ENCODE measurements at places on chromosomes 6 and 20.
A peak's percentile ranks its signal among the peaks of the same experiment; 100 is the strongest.

DNA sequence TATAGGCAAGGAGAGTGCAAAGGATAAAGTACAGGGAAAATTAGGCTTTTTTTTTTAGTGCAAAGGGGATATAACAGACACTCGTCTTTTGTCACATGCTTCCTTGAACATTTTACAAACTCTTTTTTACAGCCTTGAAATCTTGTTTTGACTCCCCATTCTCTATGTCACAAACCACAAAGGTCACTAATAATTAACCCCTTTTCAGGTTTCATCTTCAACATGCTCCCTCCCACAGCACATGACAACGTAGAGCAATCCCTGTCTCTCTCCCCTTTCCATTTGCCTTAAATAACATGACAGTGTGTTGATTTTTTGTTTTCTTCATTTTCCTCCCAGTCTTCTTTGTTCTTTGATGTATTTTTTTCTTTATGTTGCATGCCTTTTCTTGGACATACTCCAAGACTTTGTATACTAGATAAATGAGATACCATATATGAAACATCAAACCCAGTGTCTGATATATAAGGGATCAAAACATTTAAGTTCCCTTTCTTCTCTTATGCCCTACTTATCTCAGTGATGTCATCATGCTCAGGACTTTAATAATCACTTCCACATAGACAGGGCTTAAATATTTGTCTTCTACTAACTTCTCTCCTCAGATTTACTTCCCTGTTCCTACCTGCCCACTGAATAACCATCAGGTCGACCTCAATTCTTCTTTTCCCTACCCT, 378.7 kb upstream of the HSF2 start:
- DNase-seq, result no peak

DNA sequence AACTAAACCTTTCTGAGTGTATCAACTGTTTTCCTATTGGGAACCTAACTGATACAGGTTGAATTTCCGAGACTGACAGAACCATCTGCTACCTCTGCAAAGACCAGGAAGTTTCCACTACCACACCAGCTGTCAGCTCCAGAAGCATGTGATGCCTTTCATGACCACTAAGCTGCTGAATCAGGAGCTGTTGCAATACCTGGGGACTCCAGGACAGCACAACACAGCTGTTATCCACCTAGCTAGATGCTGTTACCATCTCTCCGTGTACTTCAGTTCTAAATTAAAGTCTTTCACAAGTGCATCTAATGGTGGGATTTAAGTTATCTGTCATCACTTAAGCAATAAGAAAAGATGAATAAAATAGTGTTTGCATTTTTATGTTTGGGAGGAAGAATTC, 158.2 kb upstream of the IMPG1 start:
- no peak for DNase-seq

- peak; percentile 79 for DNase-seq
These were observed 39.3 kb upstream of the OSTM1 start for GRCh38 chr6:108113557-108114519.

- no peak for DNase-seq
These were observed at the start of gene SLC22A1 for GRCh38 chr6:160121558-160121957. Gene SLC22A1 (plus strand): TSS chr6:160121815. CDS start chr6:160121936, 121 bp downstream.

DNA sequence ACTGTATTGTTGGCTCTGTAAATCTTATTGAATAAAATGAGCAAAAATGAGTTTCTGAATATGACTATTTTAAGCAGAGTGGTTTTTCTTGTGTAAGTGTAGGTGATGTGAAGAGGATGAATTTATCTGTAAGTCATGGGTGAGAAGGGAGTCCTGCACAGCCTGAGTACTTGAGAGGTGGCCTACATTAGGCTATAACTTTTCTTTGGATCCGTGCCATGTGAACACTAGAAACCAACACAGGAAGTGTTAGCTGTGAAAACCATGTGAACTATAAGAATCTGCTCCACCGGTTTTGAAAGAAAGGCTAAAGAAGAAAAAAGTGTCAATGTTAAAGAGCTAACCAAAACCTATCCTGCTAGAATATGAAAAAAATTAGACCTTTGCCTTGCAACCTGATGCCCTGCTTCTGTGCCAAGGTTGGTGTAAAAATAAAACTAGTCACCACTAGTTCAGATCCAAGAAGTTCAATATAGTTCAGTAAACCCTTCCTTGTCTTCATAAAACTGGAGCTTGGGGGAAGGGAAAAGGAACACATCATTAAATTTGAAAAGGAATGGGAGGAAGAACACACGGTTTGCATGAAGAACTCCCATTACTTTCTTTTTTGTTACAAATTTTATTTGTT, 21.3 kb downstream of the PLCB1 start:
- no peak for DNase-seq

DNA sequence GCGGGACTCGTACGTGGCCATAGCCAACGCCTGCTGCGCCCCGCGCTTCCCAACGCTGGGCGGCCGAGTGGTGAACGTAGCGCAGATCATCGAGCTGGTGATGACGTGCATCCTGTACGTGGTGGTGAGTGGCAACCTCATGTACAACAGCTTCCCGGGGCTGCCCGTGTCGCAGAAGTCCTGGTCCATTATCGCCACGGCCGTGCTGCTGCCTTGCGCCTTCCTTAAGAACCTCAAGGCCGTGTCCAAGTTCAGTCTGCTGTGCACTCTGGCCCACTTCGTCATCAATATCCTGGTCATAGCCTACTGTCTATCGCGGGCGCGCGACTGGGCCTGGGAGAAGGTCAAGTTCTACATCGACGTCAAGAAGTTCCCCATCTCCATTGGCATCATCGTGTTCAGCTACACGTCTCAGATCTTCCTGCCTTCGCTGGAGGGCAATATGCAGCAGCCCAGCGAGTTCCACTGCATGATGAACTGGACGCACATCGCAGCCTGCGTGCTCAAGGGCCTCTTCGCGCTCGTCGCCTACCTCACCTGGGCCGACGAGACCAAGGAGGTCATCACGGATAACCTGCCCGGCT, 3.4 kb downstream of the SLC32A1 start:
- peak; percentile 67 for DNase-seq

GRCh38 chr20:4805663-4806449, 84.1 kb downstream of the PRND start:
- no peak for DNase-seq

GRCh38 chr6:37802810-37803209, 16.7 kb upstream of the ZFAND3 start:
- DNase-seq, result no peak

DNA sequence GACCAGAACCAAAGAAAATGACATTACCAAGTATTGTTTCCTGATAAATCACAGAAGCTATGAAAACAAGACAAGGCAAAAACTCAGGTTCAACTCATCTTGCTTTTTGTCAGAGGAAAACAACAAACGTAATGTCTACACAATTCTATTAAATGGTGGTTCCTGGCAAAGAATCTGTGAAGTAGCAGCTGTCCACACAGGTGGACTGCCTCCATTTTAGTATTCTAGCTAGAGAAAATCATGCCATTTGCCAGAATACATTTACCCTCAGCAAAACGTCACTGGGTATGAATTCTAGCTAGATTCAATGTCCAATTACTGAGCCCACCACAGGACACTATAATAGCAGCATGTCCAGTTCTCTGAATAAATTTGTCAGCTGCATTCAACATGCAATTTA, 125.4 kb downstream of the ADGRB3 start:
- DNase-seq, result no peak

- no peak for DNase-seq
These were observed 200.5 kb downstream of the ARID1B start for GRCh38 chr6:156977527-156978291.

Measured in activated CD4-positive, alpha-beta T cell treated with anti-CD3 and anti-CD28 coated beads, Interleukin-2, amount 10 ng/mL, durations not matched to agents 24 days and 14 days (primary cell).